ENCODE measurements at places on chromosomes 11 and 22.

DNA sequence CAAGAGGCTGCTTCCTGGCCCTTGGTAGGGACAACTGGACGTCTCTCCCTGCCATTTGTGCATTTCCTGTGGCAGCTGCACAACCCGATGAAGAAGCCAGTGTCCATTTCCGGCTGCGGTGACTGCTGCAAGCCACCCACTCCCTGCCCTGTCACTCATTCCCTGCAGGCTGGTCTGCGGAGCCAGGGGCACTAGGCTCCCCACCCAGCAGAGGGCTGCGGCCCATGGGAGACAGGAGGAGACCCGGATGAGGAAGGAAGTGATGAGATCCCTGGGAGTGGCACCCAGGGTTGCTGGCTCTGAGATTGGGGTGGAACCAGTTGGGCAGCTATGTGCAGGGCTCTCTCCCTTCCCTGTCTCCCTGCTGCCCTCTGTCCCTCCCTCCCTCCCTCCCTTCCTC is 10.0 kb upstream of the MYRF start:
- DNase-seq, result no peak

GRCh38 chr22:48664586-48664985 is 1163.1 kb downstream of the BRD1 start:
- no peak for DNase-seq

- no peak for DNase-seq
These were observed 10.5 kb downstream of the SMTNL1 start for GRCh38 chr11:57547854-57548377.

- DNase-seq, result no peak
These were observed 142.4 kb downstream of the DSCAML1 start for GRCh38 chr11:117654281-117655255.

Data from activated T-cell treated with anti-CD3 and anti-CD28 coated beads for 24 hours (primary cell).